ENCODE measurements at places on chromosomes 4 and X.

GRCh38 chrX:57133706-57134105, 3.5 kb downstream of the SPIN2A start:
- no peak for DNase-seq

DNA sequence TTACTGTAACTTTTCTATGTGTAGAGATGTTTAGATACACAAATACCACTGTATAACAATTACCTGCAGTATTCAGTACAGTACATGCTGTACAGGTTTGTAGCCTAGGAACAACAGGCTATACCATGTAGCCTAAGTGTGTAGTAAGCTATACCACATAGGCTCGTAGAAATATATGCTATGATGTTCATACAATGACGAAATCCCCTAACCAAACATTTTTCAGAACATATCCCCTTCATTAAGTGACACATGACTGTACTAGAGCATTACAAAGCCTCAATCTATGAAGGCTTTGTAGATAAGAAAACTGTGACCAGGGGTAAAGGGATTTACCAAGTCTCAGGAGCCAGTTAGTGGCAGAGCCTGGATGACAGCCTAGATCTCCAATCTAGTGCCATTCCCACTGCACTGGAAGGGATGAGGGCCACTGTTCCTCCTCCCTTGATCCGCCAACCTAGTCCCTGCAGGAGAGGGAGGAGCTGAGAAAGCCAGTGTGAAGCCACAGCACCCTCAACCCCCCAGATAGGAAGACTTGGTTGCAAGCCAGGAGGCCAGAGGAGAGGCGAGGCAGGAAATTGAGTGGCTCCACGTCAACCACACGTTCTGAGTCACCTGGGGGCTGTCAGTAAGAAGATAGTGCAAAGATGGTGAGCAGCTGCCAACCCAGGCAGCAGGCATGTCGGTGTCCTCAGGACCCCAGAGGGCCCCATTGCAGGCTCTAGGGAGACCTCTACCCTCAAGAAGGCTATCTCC, 227.7 kb downstream of the BCOR start:
- no peak for DNase-seq

GRCh38 chrX:96729053-96729452, 44.4 kb downstream of the DIAPH2 start:
- no peak for DNase-seq

- DNase-seq, result no peak
These were observed 69.4 kb downstream of the RWDD4 start for GRCh38 chr4:183589461-183590099.

- DNase-seq, result no peak
These were observed 36.8 kb upstream of the ARSD start for GRCh38 chrX:2965965-2966364.

DNA sequence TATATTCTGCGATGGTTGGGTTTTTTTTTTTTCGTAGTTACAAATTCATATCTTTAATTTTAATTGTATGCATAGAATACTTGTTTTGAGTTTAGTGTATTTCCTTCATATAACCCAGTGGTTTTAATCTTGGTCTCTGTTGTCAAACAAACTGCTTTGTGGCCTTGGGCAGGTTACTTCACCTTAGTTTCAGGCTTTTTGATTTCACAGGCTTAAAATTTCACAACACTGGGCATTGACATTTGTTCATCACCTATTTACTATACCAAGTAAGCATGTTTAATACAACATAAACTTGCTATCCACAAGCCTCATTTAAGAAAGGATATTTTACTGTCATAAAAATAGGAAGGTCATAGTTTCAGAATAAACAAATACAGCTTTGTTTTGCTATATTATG, 14.7 kb downstream of the RAPGEF2 start:
- DNase-seq, result no peak

DNA sequence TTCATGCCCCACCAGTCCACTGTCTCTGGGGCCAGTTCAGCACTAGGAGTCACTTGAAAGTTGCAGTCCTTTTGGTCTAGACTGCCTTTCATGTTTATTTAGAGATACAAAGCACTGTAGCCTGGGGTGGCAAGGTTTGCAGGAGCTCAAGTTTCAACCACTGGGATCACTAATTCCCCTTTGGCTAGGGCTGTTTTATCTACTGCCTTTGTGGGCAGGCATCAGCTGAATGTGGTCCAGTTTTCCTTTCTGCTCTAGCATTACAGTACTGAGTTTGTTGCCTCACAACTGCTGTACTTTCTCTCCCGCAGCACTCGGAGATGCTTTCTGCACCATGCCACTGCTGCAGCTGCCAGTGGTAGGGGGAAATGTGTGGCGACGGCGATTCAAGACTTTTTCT, 222.3 kb upstream of the HDX start:
- DNase-seq, result no peak

DNA sequence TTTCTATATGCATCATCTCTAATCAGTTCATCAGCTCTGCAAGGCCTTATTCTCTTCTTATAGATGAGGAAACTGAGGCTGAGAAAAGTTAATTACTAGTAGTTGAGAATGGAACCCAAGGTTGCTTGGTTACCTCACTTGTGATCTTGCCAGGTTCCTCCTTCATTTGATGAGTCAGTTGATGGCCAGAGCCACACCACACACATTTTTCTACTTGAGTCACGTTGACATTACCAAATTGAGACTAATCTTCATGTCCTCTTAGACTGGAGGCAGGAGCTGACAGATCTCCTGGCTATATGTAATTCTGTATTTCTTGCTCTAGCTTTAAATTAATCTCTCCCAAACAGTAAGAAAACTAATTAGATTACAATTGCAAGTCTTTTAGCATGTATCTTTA, 428.4 kb downstream of the AFF2 start:
- DNase-seq, result no peak

DNA sequence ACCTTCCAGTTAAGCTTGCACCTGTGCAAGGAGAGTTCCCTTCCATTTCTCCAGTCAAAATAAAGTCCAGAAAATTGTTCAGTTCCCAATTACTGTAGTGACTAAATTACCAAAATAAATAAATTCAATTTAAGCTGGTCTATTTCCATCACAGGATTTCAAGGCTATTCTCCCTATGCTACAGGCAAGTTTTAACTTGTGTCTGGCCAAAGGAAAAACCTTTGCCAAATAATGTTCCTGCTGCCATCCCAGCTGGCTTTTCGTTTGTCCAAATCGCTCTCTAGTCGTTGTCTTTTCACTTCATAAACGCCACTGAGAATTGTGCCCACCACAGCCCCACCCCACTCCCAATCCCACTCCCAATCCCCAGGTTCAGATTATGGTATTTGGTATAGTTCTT, 2.4 kb downstream of the KCTD8 start:
- no peak for DNase-seq

DNA sequence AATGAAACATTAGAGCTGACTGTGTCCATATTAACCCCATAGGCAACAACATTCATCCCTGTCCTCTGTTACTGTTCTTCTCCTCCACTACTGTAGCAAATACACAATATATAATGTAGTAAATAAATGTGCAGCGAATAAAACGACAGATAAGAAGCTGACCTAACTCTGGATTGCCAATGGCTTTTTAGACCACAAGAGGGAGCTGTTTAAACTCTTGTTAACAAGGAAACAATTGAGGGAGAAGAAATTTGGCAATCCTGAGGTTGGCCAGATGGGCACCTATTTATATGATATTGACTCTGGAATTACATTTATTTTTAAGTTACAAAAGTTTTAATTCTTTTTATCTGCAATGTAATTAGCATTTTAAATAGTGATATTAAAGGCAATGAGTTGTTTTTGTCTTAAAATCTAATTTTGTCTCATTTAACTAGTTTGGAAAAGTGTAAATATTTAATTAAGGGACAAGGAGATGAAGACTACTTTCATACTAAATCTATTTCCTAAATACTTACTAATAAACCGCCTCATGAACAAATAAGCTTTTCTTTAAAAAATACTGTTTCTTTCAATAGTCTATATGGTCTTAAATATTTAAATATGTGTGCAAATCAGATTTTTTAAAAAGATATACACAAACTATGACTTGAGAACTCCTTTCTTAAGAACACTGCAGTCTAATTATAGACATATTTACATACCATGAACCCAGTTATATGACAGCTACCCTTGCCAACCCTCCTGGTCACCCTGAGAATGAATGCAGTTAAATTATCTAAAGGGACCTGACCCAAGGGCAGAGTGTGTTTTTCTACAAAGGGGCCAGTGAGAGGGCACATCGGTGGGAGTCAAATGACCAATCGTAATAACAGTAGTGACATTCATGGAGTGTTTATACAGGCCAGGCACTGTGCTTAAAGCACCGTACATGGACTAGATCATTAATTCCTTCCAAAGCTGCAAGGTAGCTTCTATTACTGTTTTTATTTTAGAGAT, 52.9 kb upstream of the HPF1 start:
- peak; percentile 38 for DNase-seq

GRCh38 chrX:36683507-36683906, 324.7 kb upstream of the FAM47C start:
- DNase-seq, result no peak

- no peak for DNase-seq
These were observed 1099.5 kb upstream of the INTU start for GRCh38 chr4:126533146-126533805.

DNA sequence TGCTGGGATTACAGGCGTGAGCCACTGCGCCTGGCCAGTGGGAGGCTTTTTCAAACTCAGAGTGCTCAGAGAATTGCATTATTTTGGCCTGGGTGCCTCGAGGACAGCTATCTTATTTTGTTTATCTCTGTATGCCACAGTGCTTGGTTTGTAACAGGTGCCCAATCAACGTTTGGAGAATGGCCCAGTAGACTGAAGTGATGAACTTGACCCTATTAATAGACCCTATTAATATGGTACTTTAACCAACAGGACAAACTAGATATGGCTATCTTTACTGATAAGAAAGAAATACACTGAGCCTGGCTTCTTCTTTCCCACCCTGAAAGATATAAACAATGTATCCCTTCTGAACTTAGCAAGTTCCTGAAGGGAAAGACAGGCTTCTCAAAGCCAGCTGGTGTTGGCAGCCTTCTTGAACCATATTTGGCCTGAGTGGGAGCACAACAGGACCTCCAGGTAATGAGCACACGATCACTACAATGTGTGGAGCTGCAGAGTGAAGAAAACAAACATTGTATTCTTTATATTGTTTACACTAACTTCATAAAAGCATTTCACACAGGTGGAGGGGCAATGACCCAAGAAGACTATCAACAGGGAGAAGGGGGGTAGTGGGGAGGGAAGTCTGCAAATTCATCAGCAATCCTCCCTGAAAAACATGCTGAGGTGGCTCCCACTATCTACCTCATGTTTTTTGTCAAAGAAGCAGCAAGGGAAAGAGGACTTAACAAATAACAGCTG, 41.7 kb downstream of the PRPS1 start:
- DNase-seq, result no peak

DNA sequence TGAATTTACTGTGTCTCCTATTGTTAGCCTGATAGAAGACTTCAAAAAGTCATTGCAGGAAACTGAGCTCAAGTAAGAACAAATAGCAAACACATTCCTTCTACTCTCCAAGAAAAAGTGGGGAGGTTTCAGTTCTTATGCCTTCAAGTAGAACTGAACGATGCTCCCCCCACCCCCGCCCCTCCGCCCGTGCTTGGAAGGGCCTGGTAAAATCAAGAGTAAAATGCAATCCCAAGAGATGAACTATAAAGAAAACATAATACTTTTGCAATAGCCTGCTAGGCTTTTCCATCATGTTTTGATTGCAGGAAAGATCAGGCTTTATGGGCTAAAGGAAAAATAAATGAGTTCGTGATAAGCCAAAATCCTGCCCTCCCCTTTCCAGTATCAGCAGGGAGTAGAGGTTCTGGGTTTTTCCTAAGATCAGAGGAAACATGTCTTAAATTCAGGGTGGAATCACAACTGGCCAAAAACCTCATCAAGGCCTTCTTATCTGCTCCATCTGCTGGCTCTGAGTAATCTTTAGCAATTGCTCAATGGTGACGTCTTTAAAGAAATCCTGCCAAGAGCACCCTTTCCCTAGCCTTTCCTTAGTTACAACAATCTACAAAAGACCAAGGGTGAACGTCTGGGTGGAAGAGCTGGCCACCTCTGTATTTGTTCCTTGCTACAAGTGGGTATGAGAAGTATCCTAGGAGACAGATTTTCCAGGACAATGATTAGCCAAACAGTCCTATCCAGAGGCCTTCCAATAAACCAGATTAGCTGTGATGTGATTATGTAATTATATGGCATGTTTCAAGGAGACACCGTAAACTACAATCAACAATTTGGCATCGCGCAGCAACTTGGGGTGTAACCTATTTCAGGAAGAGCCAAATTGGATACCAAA, 66.3 kb upstream of the FAM9C start:
- DNase-seq, result no peak

GRCh38 chr4:12734586-12734985, 749.6 kb downstream of the RAB28 start:
- DNase-seq, result no peak

DNA sequence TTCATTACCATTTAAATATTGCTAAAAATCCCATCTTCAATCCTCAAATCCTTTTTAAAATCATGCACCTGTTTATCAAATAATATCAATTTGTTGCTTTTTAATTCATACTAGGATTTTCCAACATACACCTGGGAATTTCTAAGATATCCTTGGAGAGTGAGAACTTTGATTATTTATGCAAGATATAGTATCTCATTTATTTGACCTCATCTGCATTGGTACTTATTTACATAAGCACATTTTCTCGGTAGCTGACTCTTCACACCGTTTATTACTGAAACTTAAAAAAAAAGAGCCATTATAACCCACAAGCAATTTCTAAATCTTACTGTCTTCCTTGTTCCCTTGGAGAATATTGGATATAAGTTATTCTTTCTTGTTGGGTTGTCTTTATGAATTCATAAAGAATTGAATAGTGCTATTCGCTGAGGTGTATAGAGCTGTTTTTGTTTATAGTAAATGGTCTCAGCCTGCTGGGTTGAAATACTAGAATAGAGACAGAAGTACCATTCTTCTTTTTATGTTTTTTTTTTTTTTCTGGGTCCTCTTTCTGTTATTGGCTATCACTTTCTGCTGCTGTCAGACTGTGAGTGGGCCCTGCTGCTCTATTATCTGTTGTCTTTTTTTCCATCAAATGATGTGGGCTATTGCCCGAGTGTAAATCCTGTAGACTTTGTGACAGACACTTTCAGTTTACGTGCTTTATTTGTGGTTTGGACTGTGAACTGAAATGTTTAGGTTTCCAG, 2.9 kb downstream of the UGT8 start:
- DNase-seq, result no peak

DNA sequence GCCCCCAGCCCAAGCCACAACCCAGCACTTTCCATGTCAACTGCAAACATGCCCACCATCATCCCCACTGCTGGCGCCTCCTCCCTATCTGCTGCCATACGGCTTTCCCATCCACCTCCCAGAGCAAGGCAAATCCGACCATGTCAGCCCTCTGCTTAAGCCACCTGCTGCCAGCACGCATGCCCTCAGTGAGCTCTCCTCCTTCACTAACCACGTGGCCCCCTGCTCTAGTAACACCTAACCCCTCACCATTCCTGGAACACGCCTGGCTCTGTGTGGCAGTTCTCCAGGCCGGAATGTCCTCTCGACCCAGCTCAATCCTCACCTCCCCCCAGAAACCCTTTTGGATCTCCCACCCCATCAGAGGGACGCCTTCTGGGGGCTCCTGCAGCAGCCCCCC, 17.4 kb downstream of the BCAP31 start:
- DNase-seq, result no peak

DNA sequence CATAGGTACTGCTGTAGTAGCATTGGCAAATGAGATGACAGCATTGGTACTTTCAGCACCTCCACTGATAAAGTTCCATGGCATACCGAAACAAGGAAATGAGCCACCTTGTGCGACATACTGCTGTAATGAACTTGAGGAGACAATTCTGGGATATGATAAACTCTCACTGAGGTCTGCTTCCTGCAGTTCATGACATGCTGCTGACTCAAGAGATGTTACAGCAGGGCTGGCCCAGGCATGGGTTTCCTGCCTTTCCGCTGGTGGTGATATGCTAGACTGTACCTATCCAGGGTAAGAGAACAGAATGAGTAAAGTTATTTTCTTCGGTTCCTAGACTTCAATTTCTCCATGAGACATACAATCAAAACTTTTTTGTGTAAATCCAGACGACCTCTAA, 17.1 kb downstream of the BEND2 start:
- DNase-seq, result no peak
